ENCODE measurements at places on chromosomes 13 and 19.
A peak's percentile ranks its signal among the peaks of the same experiment; 100 is the strongest.

DNA sequence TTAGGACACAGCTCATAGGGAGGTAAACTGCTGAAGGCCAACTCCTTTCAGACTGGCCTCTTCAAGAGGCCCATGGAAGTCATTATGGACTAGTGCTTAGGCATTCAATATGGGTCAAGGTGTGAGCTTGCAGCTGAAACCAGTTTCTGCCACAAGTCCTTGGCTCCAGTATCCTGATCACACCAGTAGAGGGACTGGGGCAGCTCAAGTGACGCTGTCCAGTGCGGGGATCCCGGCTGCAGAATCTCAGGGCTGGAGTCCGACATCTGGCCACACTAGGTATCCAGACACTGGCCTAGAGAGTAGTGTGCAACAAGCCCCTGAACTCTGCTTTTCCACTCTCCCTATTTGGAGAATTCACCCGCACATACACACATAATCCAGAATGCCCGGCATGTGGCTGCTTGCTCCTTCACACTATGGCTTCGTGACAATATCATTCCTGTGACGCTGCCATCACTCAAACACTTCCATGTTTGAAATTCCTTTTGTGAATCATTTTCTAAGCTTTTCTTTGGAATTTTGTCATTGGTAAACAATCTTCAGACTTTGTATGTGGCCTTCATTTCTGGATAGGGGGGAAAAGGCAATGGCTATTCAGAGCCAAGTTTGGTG, 425.1 kb downstream of the EFNB2 start:
- DNase-seq = no peak

GRCh38 chr19:53659292-53659691, 27.5 kb downstream of the DPRX start:
- DNase-seq = peak; percentile 21

GRCh38 chr13:94454906-94455305, 24.6 kb downstream of the DCT start:
- DNase-seq = no peak

- DNase-seq = no peak
Observed at GRCh38 chr13:46071590-46072249, 19.2 kb upstream of the ZC3H13 start.

- DNase-seq = no peak
Observed at GRCh38 chr19:18418483-18419194, 559 bp upstream of the SSBP4 start.

- DNase-seq = no peak
Observed at GRCh38 chr13:83810136-83810535, 72.1 kb downstream of the SLITRK1 start.

DNA sequence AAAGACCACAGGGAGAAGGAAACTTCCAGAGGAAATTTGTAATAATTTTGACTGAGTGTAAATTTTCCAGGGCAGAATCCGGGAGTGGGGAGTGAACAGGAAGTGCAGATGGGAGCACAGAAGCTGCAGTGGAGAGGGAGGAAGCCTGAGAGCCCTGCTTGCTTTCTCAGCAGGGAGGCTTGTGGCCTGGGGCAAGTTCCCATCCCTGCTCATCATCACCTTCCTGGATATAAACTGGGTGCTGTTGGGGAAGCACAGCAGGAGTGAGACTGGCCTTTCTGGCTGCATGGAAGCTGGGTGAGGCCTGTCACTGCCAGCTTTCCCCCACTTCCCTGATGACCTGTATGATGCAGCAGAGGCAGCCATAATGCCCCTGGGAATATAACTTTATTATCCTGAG, 532.9 kb downstream of the SLITRK6 start:
- no peak for DNase-seq

GRCh38 chr19:40163541-40164129, 27.6 kb upstream of the MAP3K10 start:
- DNase-seq = no peak

- DNase-seq = no peak
Observed at GRCh38 chr19:35170359-35171061, 16.0 kb downstream of the FXYD5 start.

DNA sequence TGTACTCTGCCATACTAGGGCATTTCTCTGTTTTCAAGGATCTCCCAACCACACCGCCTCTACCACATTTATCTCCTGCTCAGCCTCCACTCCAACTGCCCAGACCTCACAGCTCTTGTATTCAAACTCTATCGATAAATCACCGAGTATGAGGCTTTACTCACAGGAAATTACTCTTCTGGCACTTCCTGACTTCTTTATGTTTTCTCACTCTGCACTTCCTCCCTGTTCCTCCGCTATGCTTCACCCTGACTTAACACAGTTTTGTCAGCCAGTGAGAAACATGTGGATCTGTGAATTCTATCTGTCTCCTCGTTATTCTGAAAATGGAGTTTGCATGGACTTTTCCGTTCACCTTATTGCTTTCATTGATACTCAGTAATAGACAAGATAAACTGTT, 2.6 kb upstream of the CARD8 start:
- DNase-seq = no peak

Measured in renal pelvis (tissue), 12 donors.